Left lobe of liver (tissue), 2 donors: ENCODE measurements at places on chromosomes 6 and 20.

GRCh38 chr20:43840382-43841070 lies 74.1 kb upstream of the TOX2 start:
- DNase-seq: peak; percentile 31

DNA sequence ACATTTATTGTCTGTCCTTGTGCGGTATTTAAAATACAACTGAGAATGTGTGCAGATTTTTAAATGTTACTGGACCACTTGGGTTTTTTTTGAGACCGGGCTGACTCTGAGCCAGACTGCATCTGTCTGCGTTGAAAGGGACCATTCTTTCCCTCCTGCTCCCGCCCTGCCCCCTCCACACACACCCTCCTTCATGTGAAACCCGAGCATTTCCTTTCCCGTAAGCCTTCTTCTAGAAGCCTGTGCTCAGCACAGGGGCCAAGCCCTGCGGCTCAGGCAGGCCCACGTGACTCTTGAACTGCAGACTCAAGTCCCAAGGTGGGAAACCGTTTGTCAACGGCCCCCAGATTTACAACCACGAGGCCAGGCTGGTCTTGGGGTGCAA lies 82.7 kb upstream of the FOXC1 start:
- DNase-seq: no peak

- DNase-seq: no peak
These were observed 31.3 kb upstream of the HEY2 start for GRCh38 chr6:125718109-125718508.

DNA sequence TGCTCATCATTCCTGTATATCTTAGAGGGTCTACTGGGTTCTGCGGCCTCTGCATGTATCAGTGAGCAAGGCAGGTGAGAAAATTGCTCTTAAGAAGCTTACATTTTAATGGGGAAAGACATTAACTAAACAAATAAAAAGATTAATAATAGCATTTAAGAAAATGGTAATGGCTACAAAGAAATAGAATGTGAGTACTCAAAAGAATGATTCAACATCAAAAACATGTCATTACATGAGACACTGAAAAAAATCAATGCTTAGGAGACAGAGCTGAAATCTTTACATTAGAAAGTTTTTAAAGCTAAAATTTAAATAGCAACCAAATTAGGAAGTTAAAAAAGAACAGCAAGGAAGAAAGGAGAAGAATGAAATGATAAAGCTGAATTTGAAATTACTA lies 146.9 kb upstream of the PHACTR1 start:
- no peak for DNase-seq

DNA sequence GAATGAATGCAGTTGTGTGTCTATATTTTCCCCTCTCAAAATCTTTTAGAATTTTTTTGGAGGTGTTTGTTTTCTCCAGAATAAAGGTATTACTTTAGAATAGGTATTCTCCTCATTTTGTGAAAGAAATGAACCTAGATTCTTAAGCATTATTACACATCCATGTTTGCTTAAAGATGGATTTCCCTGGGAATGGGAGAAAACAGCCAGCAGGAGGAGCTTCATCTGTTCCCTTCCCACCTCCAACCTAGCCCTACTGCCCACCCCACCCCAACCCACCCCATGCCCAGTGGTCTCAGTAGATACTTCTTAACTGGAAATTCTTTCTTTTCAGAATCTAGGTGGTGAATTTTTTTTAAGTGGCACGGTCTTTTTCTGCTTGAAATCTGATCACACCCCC lies 127.8 kb downstream of the CD109 start:
- DNase-seq: no peak

GRCh38 chr20:37643400-37643799 lies 50.4 kb upstream of the CTNNBL1 start:
- no peak for DNase-seq

GRCh38 chr6:73180763-73181619 lies 44.3 kb downstream of the KHDC1L start:
- no peak for DNase-seq

DNA sequence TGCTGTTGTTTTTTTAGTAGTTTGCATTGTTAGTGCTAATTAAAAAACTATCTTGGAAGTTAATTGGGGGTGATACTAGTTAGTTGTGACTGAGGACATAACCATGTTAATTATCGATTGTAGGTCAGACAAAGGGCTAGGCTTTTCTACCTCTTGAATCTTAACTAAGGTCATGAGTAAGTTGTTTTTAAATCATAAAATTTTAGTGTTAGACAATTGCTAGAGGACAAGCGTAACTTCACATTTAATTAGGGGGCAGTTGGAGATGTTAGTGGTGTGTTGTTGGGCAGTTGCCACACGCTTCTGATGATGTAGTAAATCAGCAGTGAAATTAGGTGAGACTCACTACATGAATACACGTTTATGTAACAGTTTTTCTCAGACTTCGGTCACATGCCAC lies 619.1 kb upstream of the FLRT3 start:
- no peak for DNase-seq

DNA sequence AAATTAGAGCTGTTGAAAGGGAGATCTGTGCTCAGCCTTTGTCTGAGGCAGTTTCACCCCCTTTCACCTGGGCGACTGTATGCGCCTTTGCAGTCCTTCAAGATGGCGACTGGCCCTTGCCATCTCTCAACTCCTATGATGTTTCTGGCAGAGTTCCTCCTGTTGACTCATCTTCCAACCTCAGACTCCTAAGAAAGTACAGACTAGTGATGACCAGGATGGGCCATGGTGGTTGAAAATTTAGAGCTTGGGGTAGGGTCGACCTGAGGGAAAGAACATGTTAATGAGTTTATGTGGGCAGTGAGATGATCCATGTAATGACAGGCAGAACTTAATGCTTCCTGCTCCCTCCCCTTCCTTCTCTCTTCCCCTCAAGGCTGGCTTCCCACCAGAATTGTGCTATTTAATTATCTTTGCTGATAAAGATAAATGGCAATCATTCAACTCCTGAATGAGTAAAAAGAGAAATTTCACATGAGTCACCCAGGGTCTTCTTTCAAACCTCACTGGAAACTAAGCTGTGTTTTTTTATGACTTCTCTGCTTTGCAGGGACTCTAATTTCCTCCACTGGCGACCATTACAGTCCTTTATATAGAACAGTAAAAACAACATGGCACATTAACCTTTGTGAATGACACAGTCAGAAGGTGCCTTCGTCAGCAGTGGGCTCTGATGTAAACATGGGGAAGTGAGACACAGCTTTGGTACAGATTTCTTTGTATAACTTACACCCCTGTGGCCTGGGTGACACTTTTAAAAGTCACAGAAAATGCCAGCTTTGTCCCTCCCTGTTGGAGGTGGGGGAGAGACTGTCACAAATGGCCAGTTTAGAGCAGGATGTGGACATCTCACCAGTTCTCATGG lies 103.5 kb downstream of the SCP2D1 start:
- no peak for DNase-seq

DNA sequence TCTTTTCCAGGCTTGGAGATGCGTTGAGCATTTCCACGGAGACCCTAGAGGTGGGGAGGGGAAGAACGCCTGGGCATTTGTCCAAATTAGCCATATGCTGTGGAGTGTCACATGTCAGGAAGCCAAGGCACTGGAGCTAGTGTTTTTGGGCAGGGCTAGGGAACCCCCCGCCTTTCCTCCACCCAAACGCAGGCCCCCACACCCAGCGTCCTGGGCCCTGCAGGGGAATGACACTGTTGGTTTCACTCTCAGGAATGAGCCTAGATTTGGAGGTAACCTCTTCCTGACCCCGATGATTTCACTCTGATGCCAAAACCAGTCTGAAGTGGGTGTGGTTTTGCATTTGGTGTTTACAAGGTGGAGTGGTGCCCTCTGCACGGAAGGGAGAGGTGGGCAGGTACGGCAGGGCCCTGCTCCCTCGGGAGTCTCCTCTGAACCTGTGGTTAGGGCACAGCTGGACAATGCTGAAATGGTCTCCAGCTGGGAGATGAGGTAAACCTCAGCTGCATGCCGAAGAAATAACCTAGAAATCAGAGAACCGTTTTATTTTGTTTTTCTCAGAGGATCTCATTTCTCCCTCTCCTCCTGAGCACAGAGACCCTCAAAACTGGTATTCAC lies 29.5 kb downstream of the MTHFD1L start:
- DNase-seq: no peak

GRCh38 chr6:129508477-129509145 lies 201.4 kb downstream of the ARHGAP18 start:
- no peak for DNase-seq

- DNase-seq: no peak
These were observed 104.9 kb upstream of the TFAP2D start for GRCh38 chr6:50608421-50608820.

DNA sequence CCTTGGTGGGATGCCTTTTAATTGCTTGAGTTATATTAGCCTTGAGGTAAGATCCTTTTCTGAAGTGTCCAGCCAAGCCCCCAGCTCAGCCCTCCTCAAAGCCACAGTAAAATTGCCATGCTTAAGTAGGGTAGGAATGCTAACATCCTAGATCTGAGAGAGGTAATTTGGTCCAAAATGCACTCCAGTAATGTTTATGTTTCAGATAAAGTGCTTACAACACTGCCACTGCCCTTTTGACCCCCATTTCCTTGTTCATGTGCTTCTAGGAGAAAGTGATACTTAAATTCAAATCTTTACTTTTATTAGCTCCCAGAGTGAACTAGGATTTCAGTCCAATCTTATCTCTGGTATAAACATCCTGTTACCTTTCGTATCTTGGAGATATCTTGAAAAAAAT lies 318.0 kb downstream of the BMP2 start:
- DNase-seq: no peak

GRCh38 chr20:32820698-32821377 lies 1.1 kb downstream of the MAPRE1 start:
- DNase-seq: no peak

GRCh38 chr6:26377719-26378118 lies 5.2 kb upstream of the BTN2A2 start:
- no peak for DNase-seq

GRCh38 chr6:150999107-150999506 lies 133.6 kb downstream of the MTHFD1L start:
- DNase-seq: no peak

GRCh38 chr6:118908441-118908840 lies 14.5 kb downstream of the ASF1A start:
- DNase-seq: no peak

DNA sequence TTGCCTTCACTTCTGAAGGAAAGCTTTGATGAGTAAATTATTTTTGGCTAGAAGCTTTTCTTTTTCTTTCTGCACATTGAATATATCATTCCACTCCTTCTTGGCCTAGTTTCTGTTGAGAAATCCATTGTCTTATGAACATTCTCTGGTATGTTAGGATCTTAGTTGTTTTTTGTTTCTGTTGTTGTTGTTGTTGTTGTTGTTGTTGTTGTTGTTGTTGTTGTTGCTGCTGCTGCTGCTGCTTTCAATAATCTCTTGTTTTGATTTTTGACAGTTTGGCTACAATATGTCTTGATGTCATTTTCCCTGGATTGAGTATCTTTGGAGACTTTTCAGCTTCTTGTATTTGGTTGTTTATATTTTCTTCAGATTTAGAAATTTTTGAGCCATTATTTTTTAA lies 836.5 kb upstream of the MAN1A1 start:
- no peak for DNase-seq

DNA sequence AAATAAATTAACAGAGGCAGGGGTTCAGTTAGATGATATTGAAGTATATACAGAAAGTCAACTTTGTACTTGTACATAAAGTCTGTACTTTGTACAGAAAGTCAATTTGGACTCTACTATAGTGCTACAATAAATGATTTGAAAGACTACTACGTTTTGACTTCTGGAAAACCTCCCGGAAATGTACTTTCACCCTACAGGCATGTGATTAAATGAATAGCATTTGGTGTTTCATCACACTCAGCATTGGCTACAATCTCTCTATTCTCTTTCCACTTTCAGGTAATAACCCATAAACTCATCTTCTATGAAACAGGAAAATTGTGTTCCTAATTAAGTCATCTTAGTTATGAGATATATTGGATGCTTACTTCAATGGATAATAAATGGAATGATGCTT lies 25.6 kb upstream of the MC3R start:
- no peak for DNase-seq

GRCh38 chr20:18571578-18571977 lies 4.3 kb downstream of the SMIM26 start:
- no peak for DNase-seq

GRCh38 chr6:81609736-81610135 lies 142.7 kb downstream of the TENT5A start:
- DNase-seq: no peak

DNA sequence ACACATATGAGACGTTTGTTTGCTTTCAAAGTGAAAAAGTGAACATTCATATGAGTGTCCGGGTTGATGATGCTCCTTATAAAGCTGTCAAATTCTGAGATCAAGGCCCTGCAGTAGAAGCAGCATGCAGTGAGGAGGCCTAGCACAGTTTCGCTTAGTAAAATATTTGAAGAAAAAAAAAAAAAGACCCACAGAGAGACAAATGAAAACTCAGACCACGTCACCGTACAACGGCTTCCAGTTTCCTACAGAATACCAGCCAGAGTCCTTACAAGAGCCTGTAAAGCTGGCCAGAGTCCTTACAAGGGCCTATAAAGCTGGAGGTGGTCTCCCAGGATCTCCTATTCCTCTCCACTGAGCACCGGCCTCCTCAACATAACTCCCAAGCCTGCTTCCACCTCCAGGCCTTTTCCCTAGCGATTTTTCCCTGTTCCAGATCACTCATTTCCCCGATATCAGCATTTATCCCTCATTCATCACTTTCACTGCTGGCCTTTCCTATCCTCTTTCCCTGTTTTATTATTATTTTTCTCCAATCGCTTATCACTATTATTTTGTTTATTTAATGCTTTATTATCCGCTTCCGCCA lies 1.5 kb upstream of the HMGN4 start:
- DNase-seq: no peak

- DNase-seq: no peak
These were observed 29.7 kb downstream of the CEP162 start for GRCh38 chr6:84197708-84198107.

DNA sequence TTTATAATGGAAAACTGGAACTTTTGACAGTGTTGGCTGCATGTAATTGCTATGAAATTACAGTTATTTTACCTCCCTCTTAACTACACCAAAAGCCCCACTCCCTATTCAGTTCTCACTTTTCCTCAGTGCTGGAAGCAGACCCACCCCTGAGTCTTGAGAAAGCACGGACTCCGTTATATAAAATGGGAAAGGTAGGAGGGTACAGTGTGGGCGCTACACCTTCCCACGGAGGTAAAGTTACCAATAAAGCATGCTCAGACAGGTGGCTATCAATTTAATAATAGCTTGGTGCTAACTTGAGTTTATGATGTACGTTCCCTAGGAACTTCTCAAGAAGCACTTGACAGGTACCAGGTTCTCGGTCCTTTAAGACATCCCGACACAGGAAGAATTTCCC lies 59.0 kb downstream of the CLIC5 start:
- DNase-seq: no peak

- DNase-seq: no peak
These were observed 10.8 kb downstream of the DDO start for GRCh38 chr6:110404607-110405006.

GRCh38 chr20:36865076-36865860 lies 10.7 kb upstream of the TLDC2 start:
- DNase-seq: no peak
